ENCODE measurements at places on chromosomes 16 and 17. TPM values are rescaled to one million over a fixed set of nuclear protein-coding genes. Genes with fewer than 3 reads are reported as not detected.
A peak's percentile ranks its signal among the peaks of the same experiment; 100 is the strongest.

GRCh38 chr16:52819808-52820207 lies 232.9 kb downstream of the CHD9NB start:
- DNase-seq, result no peak

TPSB2 gene
- not detected for total RNA-seq

CMTM3 gene
- 62.4 TPM for total RNA-seq

- no peak for DNase-seq
Measured at GRCh38 chr17:50909765-50910605, 43.8 kb upstream of the TOB1 start.

DNA sequence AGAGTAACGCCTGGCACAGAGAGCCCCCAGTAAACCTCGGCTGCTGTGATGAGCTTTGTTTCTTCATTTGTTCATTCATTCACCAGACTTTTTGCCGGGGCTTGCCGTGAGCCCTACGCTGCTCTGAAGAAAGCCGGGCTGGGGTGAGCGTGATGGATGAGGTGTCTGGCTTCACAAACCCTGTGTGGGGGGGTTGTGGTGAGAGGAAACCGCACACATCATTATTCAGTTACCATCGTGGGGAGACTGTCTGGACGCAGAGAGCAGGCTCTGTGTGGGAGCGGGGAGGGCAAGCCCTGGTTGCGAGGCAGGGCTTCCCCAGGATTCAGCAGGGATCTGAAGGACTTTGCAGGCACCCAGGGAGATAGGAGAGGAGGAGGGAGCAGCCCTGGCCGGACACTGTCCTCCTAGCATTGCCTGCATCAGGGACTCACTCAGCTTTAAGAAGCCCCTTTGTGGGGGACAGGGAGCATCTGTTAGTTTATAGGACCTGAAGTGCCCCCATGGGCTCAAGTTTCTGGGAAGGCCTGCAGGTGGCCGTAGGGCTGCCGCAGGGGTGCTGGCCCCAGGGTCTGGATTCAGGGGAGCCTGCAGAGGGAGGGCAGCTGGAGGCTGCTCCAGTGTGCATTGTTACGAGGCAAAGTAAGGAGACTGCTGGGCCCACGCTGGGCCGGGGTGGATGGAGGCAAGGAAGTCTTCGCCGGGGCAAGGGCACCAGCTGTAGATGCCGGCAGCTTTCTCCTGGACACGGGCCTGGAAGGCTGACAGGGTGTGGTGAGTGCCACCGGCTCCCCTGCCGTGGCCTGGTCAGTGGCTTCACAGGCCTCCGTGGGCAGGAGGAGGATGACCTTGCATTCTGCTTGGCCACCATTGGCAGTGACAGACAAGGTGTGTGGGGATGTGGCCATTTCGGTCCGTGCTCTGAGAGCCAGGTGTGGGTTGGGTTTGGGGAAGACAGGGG lies 334.5 kb downstream of the SEC14L1 start:
- peak; percentile 96 for DNase-seq

- no peak for DNase-seq
Measured at GRCh38 chr17:57773557-57773956, 28.5 kb upstream of the CCDC182 start.

DNA sequence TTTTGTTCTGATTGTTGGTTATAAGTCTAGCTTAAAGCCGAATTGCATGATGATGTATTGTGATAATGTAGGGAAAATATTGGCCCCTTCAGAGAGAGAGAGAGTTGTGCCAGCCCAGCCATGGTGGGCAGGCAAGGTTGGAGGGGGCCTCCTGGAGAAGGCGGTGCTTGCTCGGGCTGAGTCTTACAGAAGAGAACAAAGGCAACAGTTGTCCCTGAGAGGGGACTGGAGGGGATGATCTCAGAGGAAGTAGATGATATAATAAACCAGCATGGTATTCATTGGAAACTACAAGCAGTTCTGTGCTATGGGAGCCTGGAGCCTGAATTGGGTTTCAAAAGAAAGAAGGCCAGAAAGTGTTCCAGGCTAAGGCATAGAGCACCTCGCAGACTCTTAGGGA lies 173.8 kb downstream of the RPTOR start:
- no peak for DNase-seq

- DNase-seq, result no peak
Measured at GRCh38 chr16:12166271-12166670, 189.7 kb downstream of the SNX29 start.

GRCh38 chr16:64132759-64133361 lies 989.0 kb downstream of the CDH11 start:
- no peak for DNase-seq

- DNase-seq, result no peak
Measured at GRCh38 chr16:61024180-61024900, 1011.9 kb downstream of the CDH8 start.

DNA sequence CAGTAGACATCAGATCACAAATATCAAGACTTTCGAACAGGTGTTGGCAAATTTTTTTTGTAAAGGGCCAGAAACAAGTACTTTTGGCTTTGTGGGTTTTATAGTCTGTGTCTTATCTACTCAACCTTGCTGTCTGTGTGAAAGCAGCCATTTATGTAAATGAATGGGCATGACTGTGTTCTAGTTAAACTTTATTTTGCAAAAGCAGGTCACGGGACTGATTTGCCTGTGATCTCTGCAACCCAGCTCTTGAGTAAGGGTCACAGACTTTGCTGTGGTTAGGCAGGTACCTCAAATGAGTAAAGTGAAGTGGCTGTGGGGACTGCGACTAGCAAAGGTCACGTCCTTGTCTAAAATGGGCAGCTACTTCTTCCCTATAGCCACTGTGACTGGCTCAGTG lies 136.5 kb downstream of the FTO start:
- DNase-seq, result no peak

- DNase-seq, result no peak
Measured at GRCh38 chr16:85879549-85879948, 19.4 kb upstream of the IRF8 start.

NLRC3 gene
- total RNA-seq, result 0.23 TPM

GRCh38 chr16:52742608-52743170 lies 195.7 kb upstream of the TOX3 start:
- DNase-seq, result no peak

CCDC92B gene
- total RNA-seq, result 0.29 TPM

RUNDC3A gene
- 3.4 TPM for total RNA-seq

DNA sequence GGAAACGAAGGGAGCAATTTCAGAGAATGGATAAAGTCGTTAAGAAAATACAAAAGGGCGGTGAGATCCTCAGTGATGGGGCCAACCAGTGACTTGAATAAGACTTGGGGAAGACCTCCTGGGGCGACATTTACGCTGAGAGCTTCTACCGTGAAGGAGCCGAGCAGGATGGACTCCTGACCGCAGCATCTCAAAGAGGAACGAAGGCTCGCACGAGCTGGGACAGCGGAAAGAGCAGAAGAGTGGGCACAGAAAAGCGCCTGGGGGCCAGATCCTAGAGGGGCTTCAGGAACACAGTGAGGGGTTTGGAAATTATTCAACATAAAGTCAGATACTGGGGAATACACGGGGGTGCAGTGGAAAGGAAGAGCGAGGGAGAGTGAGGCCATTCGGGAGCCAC lies 17.5 kb downstream of the ZNF750 start:
- DNase-seq, result no peak

TNS4 gene
- total RNA-seq, result not detected

TMEM88 gene
- total RNA-seq, result 33.7 TPM

DNA sequence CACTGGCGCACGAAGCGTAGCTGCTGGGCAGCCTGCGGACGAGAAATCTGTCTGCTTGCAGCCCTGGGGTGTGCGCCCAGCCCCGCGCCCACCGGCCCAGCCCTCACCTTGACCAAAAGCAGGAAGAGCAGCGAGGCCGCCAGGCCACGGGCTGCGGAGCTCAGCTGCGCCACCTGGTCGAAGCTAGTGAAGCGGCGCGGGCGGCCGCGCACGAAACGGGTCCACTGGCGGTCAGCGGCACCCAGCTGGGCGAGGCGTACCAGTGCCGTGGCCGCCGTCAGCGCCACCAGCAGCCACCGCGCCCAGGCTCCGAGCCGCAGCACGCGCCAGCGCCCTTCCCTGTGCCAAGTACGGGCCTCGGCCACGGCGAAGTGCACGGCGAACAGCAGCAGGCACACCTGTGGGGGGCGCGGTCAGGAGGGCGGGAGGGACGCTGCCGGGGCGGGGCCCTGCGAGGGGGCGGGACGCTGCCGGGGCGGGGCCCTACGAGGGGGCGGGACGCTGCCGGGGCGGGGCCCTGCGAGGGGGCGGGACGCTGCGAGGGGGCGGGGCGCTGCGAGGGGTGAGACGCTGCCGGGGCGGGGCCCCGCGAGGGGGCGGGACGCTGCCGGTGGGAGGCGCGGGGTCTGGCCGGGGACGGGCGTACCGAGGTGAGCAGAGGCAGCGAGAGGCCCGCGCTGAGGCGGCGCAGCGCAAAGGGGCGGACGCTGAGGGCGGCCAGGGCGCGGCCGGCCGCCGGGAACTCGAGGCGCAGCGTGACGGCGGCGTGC lies 43.2 kb downstream of the TSC2 start:
- DNase-seq, result peak; percentile 11

SNF8 gene
- total RNA-seq, result 162 TPM

DNA sequence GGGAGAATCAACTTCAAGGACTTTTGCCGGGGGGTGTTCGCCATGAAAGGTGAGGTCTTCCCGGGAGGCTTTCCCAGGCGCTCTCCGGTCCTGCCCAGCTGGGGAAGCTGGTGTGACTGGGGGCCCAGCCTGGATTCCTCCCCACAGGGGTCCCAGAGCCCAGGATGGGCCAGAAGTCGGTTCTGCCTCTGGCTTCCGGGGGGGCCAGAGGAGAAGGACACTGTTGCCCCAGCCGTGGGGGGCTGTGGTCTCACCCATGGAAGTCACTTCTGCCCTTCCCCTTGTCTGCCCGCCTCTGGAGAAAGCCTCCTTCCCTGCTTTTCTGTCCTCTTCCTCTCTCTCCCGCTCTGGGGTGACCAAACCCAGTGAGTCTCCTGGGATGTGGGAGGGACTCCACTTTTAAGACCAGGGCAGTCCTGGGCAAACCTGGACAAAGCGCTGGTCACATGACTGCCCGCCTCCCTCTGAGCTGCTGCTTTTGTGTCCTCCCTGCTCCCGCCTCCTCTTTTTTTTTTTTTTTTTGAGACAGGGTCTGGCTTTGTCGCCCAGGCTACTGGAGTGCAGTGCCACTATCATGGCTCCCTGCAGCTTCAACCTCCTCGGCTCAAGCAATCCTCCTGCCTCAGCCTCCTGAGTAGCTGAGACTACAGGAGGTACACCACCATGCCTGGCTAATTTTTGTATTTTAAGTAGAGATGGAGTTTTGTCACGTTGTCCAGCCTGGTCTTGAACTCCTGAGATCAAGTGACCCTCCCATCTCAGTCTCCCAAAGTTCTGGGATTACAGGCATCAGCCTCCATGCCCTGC lies 40.6 kb downstream of the RAB11FIP4 start:
- no peak for DNase-seq

AXIN2 gene
- total RNA-seq, result 8.9 TPM

OGFOD1 gene
- total RNA-seq, result 102 TPM

DNA sequence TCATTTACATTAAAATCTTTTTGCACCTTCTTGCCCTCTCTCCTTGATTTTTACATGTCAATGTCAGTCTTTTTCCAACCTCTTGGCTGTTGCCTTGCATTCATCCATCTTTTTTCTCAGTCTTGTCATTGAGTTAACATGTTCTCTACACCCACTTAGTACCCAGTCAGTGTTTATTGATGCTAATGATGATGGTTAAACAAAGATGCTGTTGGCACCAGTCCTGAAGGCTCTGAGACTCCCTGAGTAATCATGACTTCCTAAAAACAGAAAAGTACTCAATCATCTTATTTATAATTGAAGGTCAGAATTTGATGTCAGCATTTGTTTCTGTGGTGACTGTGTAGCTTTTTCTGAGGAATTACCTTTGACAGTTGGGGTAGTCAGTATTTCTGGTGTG lies 104.5 kb downstream of the NLK start:
- no peak for DNase-seq

GRCh38 chr17:33871720-33872540 lies 383.2 kb upstream of the CCL2 start:
- peak; percentile 78 for DNase-seq

- no peak for DNase-seq
Measured at GRCh38 chr17:75842963-75843576, 1.1 kb downstream of the UNC13D start.

DNAI2 gene
- total RNA-seq, result not detected

DNA sequence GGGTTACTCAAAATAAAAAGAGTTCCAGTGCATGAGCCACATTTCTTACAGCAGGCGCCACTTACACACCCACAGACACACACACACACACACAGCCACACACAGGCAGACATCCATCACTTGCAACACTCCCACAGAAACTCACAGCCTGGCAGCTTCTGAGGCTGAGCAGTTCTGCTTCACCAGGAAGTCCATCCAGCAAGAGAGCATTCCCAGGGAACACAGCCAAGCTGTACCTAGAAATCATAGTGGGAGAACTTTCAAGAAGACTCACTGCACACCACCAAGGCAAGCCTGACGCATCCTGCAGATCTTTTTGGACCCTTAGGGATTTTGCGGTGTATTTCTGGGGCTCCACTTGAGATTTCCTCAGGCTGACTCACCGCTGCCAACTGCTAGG lies 140.9 kb upstream of the WSB1 start:
- DNase-seq, result peak; percentile 4

CORO7 gene
- total RNA-seq, result 25.0 TPM

GRCh38 chr16:65940711-65941110 lies 425.8 kb upstream of the CDH5 start:
- DNase-seq, result no peak

- no peak for DNase-seq
Measured at GRCh38 chr16:54620197-54620596, 310.5 kb upstream of the IRX5 start.

DNA sequence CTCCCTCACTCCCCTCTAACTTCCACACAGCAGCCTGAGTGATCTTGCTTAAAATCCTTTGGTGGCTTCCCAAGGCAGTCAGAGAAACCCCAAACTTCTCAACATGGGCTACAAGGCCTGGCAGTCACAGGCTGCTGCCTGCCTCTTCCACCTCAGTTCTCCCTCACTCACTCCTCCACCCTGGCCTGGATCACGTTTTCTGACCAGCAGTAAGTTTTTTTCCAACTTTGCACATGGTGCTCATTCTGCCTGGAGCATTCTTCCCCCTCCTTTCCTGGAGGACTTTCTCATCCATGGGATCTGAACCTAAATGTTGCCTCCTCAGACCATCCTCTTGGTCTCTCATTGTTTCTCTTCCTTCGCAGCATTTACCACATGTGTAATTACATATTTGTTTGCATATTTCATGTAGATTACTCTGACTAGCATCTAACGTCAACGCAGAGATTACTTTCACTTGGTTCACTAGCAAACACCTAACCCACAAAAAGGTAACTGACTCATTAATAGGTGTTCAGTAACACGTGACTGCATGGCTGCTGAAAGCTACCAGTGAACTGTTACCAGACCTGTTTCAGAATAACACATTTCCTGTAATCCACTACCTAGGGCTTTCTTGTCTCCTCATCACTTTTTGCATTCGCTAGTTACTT lies 17.1 kb downstream of the GNA13 start:
- DNase-seq, result no peak

CCL16 gene
- not detected for total RNA-seq

- no peak for DNase-seq
Measured at GRCh38 chr16:67518676-67519075, 10.0 kb upstream of the RIPOR1 start.

All from astrocyte (in vitro differentiated cells and primary cell).